ENCODE measurements at places on chromosomes 4 and X.

- DNase-seq = no peak
Observed at GRCh38 chr4:179399054-179399782, 1957.0 kb upstream of the AGA start.

DNA sequence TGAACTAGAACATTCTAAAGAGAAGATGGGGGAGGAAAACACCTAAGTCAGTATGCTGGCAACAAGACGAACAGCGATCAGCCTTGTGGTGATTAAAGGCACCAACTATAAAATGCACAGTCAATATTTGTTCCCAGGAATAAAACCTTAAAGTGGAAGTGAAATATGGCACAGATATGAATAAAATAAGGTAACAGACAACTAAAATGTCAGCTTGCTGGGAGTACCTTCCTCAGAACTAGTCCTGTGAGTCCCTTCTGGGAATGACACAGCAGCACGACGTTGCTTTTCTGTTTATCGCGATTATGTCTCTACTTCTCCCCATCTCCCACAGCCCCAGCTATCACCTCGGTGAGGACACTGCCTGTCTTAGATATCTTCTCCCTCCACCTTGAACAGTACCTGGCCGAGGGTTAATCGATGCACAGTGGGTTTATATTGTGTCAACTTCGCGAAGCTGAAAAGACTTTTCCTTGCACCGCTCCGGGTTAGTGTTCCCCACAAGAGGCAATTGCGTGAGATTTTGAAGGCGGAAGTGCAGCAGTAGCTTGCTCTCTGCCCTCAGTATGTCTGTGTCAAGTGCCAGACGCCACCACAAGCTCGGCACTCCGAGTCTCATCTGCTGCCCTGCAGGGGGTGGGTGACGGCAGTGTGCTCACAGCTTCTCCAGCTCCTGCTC is 17.4 kb downstream of the MTNR1A start:
- no peak for DNase-seq

DNA sequence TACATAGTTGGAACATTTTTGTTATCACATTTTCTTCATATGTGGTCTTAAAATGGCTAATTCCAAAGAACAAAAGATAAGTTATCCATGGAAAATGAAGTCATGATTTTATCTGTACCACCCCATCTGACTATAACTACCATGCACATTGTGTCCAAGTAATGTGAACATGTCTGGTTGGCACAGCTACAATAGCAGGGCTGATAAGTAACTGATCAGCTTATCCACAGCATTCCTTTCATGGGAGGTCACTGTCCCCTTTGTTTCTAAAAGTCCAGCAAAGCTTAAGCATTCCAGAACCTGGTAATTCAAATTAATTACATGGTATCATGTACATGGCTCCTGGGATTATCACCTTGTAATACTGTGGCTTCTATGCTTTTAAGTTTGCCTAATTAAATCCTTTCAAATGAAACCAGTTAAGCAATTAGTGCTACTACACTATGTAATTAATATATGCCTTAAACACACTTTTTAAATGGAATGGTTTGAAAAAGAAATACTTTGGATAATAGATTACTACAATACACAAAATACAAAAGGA is 21.1 kb upstream of the SORBS2 start:
- DNase-seq = no peak

- DNase-seq = no peak
Observed at GRCh38 chr4:165986956-165987698, 114.1 kb downstream of the TLL1 start.

GRCh38 chr4:44806071-44806470 is 79.7 kb upstream of the GNPDA2 start:
- no peak for DNase-seq

DNA sequence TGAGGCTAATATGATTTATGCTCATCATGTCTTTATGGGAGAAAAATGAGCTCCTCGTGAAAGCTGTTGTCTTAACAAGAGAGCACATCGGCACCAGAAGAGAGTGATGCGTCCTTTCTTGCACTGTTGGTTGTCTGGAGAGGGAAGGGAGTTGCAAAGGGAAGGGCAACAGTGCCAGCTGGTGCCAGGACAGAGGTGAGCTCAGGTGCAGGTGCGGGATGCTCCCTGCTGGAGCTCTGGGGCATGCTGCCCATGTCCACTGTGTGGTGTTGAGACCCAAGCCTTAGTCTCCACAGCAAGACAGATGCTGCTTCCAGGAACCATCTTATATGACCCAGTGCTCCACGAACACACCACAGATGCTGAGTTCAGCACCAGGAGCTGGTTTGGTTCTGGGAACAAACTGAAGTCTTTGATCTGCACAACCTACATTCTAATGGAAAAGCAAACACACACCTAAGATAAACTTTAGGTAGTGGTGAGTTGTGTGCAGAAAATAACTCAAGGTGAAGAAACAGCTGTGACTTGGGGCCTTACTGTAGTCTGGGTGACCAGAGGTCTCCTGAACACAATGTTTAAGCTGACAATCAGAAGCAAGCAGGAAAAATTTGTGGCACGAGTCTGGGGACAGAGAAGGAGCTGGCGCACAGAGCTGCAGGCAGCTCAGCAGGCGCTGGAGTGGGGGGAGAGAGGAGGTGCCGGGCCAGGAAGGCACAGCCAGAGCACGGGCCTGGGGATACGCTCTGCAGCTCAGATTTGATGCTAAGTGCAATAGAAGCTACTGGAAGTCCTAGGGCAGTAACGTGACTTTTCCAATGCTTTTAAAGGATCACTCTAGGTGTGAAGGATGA is 73.2 kb downstream of the HAUS3 start:
- no peak for DNase-seq

GRCh38 chrX:98071331-98071730 is 1187.6 kb downstream of the RPA4 start:
- DNase-seq = no peak

- no peak for DNase-seq
Observed at GRCh38 chr4:17112292-17112659, 213.8 kb upstream of the LDB2 start.

- DNase-seq = no peak
Observed at GRCh38 chrX:123817288-123817894, 42.5 kb upstream of the XIAP start.

DNA sequence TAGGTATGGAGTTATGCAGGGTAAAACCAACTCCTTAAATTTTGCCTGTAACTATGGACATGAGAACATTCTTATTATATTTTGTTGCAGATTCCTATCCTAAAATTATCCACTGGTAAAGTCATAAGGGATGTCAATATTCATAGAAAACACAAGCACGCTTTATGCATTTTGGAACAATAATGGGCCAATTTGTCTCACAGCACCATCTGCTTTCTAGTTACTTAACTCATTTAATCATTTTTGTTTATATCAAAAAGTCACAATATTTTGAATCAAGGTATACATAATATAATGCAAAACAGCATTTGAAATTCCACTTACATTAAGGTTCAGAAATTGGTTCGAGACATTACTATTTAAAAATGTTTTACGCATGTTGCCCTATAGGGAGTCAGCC is 203.0 kb downstream of the GABRG1 start:
- DNase-seq = no peak

GRCh38 chrX:129650183-129650689 is 4.5 kb downstream of the APLN start:
- DNase-seq = no peak

DNA sequence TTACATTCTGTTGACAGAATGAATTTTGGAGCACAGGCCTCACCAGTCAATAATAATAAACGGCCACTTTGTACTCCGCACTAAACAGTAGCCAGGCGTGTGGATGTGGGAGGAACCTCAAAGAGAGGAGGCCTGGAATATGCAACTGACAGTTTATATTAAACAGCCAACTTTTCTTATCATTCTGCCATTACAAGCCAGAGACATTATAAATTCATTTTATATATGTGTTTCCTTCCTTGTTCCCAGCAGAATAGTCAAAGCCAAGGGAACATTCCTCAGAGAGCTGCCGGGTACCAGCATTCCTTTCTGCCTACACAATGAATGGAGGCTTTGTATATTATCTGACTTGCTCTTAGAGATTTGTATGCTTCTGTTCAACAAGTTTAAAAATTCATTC is 436.5 kb upstream of the FTHL17 start:
- DNase-seq = no peak

- DNase-seq = no peak
Observed at GRCh38 chr4:156391325-156391653, 437.6 kb upstream of the CTSO start.

DNA sequence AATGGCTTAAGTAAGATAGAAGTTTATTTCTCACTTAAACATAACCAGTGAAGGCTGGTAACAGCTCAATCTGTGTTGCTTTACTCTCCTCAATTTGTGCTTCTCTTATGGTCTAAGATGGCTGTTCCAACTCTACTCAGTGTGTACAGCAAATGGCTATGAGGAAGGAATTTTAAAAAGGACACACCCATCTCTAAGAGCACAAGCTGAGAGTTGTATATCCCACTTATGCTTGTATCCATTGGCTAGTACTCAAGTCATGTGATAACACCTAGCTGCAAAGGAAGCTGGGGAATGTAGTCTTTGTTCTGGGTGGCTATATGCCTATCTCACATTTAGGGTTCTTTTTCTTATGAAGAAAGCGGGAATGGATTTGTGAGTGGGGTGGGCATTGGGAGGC is 63.3 kb downstream of the GPAT3 start:
- DNase-seq = no peak

GRCh38 chrX:13620207-13620606 is 32.7 kb upstream of the TCEANC start:
- DNase-seq = no peak

DNA sequence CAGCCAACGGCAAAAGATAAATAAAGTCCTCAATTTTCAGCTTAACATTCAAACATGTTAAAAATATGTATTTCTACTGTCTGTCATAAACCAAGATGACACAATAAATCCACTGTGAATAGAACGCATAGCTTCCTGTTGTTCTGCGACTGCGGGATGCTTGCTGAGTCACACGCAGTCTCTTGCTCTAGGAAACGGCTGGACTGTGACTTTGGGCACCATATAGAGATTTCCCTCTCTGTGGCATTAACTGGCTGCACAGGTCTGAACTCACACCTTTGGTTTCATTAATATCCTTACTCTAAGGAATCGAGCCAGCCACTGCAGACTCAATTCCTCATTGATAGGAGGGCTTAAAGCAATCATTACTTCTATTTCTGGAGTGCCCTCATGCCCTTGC is 8.4 kb downstream of the BEND4 start:
- no peak for DNase-seq

DNA sequence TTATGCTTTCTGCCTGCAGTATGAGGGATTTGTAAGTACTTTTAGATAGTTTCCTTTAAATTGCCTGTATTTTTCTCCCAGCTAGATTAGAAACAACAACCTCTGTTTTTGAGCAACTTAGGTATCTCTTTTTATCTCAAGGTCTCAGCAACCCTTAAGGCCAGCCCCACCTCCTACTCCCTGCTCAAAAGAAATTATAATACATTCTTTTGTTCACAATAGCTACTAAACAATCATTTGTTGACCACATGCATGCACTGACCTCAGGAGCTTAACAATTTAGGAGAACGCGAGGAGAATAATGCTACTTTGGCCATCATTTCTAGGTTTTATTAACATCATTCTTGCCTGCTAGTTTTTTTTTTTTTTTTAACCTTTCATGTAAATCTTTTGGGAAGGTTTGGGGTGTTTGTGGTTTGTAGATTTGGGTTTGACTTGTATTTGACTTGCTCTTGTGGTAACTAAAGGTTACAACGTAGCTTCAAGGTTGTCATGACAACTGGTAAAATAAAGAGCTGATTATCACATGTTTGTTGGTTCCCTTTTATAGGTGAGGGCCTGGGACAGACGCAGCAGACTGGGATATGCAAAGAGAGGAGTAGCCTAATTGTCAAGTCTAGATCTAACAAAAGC is 145.4 kb upstream of the PLAC1 start:
- DNase-seq = peak; percentile 79

GRCh38 chr4:41609851-41610250 is 71.9 kb downstream of the LIMCH1 start:
- DNase-seq = no peak

GRCh38 chr4:86683167-86683566 is 89.1 kb downstream of the PTPN13 start:
- DNase-seq = no peak

DNA sequence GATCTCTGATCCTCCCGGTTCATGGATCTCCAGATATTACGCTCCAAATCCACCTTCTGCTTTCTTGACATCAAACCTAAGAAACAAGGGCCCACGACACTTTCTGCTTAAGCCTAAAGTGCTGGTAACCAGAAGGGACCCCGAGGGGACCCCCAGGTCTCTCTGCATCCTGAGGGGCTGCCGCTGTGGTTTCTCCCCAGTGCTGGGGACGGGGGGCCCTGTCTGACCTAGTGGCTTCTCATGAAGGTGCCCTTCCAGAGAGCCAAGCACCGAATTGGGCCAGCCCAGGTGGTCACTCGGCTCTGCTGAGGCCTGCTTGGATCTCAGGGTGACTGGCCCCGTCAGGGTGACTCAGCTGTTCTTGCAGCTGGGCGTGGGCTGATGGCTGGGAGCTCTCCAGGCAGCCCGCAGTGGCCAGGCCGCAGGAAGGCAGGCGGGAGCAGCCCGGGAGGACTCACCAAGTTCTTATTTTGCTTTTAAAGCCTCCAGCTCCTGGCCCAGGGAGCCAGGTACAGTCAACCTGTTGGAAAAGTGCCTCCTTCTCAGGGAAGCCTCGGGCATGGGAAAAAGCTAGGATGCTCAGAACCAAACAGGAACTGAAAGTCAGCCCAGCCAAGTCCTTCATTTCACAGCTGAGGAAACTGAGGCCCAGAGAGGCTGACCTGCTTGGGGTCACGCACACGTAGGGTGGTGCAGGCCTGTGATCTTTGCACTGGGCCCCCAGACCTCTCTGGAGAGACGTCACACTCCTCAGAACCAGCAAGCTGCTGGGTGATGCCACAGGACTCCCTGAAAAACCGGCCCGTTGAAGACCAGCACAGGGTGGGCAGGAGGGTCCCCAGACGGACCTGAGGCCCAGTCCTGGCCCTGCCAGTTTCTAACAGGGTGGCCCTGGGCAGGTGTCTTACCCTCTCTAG is 16.7 kb downstream of the BLOC1S4 start:
- DNase-seq = no peak

DNA sequence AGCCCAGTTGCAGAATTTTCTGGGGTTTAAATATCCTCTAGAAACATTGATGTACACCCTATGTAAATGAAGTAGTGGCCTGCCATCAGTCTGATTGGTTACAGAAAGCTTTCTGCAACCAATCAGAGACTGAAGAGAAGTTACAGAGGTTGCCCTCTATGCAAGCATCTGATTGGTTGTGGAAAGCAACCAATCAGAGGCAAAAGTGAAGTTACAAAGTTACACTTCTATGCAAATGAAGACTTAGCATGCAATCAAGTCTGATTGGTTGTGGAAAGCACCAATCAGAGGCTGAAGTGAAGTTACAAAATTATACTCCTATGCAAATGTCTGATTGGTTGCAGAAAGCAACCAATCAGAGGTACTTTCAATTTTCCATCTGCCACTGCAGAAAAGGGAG is 51.9 kb upstream of the USP9X start:
- no peak for DNase-seq

DNA sequence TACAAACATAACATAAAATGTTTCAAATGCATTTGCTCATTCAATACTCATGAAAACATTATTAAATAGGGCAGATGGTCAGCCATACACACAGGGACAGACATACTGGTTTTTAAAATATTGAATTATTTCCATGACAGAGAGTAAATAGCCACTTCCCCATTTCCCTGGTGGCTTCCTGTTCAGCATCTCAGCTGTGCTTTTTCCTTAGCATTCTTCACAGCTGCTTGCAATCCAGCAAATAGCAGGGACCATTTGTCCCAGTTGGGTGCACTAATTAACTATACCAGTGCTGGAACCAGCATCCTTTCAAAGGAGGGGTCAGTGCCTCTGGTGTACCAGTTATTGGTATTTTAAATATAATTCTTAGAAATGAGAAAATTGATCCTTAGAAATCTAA is 964.7 kb downstream of the RAB28 start:
- DNase-seq = no peak

GRCh38 chrX:129940721-129941120 is 34.8 kb downstream of the UTP14A start:
- no peak for DNase-seq
